ENCODE measurements at places on chromosomes 13 and 19. TPM values are rescaled to one million over a fixed set of nuclear protein-coding genes. Genes with fewer than 3 reads are reported as not detected.

Gene C1QTNF9B
- not detected for total RNA-seq

DNA sequence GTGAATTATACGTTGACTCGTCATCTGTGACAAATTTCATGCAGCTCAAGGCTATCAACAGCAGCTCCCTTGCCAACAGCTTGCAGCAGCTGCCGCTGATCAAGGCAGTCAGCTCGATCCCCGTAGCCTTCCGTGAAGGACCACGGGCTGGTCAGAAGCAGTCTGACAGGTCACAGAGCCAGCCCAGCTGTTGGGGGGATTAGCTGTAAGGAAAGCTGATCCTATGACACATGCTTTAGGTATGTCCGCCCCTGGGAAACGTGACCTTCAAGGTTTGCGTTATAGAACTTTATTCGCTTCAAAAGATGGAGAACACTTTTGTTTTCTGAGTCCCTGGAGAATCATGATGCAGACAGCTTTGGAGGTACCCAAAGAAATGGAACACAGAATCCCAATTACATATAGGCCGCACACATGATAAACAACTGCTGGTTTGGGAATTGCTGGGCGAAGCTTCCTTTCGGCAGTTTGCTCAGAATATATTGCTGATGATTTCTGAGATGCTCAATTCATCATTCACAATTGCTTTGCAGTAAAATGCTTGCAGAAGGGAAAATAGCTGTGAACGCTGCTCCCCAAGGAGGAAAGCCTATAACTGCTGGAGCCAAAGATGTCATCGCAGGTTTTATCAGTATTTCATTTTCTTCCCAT is 62.6 kb upstream of the USP29 start:
- DNase-seq: no peak

GRCh38 chr19:49588365-49589122 is 2.4 kb upstream of the PRR12 start:
- no peak for DNase-seq

DNA sequence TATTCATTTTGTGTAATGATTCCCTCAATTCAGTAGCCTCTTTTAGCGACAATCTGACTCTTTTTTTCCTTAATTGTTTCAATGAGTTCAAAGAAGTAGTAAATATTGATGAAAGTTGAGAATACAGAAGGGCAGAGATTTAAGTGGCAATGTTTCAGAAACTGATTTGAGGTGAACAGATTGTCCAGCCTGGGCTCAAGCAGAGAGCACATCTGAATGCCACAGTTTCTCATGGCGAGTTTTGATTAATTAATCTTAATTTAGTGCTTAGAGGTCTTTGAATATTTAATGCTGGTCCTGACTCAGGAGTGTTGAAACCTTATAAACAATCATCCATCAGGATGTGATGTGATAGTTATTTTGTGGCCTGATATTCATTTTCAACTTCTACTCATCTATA is 890.7 kb upstream of the SLITRK6 start:
- DNase-seq: no peak

Gene CYP4F12
- not detected for total RNA-seq

Gene SPRYD7
- 15.4 TPM for total RNA-seq

Data from HFFc6 (cell line).